ENCODE measurements at places on chromosomes 1 and 21.

- DNase-seq = no peak
Measured at GRCh38 chr1:9606948-9607347, 18.2 kb downstream of the TMEM201 start.

- DNase-seq = no peak
Measured at GRCh38 chr1:79040424-79041082, 34.0 kb upstream of the ADGRL4 start.

DNA sequence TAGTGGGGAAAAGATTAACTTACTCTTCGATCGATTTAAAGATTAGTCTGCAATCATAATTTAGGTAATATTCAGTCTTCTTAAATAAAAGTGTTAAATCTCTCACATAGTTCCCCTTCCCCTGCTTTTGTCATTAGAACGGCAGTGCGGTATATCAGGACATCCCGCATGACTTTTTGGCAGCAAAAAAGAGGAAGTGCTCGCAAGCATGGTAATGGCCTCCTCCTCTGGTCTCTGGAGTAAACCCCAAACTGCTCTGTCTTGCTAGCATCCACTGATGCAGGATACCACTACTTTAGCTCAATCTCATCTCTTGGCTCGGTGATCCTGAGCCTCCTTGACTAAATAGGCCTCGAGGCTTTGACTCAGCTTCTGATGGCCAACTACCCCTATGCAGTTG, 78.7 kb upstream of the VAV3 start:
- DNase-seq = no peak

GRCh38 chr1:179953974-179954492, 577 bp upstream of the CEP350 start:
- peak; percentile 61 for DNase-seq

DNA sequence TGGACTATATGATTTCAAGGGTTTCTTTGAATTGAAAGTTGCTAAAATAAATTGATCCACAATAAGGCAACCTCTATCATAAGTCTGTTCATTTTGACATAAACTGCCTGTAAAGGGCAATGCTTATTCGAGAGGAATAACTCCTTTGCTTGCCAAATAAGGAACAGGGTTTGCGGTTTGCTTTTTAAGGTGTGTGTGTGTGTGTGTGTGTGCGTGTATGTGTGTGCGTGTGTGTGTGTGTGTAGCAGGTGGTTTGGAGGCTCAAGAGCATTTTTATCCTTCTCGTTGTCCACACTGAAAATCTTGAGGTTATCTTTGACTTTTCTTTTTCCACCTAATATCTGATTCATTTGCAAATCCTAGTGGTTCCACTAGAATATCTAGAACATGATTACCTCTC, 13.1 kb upstream of the NGF start:
- DNase-seq = no peak

- no peak for DNase-seq
Measured at GRCh38 chr1:35558374-35559316, 1.0 kb downstream of the NCDN start.

DNA sequence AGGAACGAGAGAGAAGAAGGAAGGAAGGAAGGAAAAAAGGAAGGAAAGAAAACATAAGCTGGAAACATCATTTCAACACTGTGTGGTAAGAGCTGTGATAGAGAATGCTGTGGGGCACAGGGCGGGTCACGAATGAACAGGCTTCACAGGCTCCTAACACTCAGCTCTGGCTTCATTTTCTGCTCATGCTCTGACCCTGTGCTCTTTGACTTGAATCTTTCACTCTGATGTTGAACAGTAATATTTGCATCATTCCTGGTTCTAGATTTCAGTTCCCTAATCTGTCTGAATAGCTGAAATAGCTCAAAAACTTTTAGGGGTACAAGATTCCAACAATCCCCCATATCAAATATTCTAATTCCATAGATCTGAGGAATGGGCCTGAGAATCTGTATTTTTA, 207.3 kb downstream of the LHX8 start:
- DNase-seq = no peak

GRCh38 chr1:109892561-109893368, 17.9 kb upstream of the CSF1 start:
- DNase-seq = no peak

- no peak for DNase-seq
Measured at GRCh38 chr1:187465441-187465840, 636.7 kb downstream of the PLA2G4A start.

DNA sequence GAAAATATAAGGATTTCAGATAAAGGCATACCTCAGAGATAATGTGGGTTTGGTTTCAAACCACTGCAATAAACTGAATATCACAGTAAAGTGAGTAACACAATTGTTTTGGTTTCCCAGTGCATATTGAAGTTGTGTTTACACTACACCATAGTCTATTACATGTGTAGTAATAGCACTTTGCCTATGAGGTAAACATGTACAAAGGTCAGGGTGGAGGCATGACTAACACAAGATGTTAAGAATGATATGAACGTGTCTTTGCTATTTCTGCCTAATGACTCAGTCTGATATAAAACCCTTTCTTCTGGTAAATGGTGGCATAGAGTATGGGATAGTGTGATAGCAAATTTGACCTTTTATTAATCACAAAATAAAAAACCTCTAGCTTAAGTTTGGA, 621.5 kb upstream of the ADGRL2 start:
- no peak for DNase-seq

DNA sequence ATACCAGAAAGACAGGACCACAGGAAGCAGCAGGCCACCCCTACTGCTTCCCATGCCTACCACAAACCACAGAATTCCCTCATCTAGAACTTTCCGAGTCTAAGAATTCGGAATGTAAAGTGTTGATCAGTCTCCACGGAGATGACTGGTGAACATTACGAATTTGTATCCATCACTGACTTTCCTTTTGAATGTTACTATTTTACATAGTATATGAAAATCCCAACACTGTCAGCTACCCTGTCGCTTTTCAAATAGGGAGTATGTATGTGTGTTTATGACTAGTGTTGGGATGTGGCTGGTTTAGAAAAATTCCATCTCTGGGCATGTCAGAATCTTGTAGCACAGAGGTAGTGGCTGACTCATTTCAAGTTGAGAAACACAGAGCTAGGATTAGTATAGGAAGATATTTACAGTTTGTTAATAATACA, 118.2 kb downstream of the COQ8A start:
- no peak for DNase-seq

- DNase-seq = peak; percentile 63
Measured at GRCh38 chr1:88892357-88892877, 1.1 kb upstream of the GTF2B start.

DNA sequence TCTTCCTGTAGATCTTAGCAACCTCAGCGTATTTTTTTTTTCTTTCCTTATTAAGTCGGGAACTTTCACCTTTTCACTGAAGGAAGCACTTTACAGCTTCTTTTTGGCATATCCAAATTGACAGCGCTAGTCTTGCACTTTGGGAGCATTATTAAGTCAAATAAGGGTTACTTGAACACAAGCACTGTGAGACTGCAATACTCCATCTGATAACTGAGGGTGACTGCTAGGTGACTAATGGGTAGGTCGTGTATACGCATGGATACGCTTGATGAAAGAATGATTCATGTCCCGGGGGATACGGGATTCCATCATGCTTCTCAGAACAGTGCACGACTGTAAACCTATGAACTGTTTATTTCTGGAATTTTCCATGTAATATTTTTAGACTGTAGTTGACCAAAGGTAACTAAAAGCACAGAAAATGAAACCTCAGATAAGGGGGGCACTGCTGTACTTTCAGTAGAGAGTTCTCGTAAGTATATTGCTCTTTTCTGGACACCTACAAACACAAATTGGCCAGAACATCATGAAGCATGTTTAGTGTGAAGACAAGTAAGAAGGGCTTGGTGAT, 364.7 kb downstream of the SMYD3 start:
- no peak for DNase-seq

DNA sequence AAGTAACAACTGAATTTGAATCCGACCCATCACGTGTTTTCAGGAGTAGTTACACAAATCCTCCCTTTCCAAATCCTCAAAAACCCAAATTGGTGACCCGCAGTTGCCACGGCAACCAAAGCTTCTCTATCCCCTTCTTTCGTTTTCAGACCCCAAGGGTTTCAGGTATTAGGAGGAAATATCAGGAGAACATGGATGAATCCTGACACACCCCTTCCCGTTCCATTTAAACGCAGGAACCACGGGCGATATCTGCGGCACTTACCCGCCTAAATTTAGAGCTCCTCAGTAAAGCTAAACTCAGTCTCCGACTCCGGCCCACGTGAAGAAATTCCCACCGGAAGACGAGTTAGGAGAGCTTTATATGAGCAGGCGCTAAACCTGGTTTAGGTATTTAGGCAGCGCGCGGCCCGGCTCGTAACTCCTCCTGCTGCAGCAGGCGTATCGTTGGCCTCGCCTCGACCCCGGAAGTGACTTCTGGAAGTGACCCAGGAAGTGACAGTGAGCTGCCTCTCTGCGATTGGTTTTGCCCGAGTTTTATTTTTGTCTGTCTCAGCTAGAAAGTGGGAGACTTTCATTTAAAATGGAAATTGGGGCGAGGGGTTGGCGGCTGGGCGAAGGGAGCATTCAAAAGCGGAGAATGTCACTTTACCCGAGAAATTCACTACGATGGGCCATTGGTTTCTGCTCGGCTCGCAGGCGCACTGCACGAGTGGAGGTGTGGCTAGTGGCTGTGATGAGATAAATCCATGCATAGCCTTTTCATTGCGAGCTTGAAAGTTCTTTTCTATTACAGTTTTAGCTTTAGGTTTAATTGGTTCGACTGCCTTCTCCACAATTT, at the start of gene TAF1A:
Gene TAF1A, minus strand, starts transcription at position 472 of the 841 bp plus-strand sequence.
- peak; percentile 82 for DNase-seq

DNA sequence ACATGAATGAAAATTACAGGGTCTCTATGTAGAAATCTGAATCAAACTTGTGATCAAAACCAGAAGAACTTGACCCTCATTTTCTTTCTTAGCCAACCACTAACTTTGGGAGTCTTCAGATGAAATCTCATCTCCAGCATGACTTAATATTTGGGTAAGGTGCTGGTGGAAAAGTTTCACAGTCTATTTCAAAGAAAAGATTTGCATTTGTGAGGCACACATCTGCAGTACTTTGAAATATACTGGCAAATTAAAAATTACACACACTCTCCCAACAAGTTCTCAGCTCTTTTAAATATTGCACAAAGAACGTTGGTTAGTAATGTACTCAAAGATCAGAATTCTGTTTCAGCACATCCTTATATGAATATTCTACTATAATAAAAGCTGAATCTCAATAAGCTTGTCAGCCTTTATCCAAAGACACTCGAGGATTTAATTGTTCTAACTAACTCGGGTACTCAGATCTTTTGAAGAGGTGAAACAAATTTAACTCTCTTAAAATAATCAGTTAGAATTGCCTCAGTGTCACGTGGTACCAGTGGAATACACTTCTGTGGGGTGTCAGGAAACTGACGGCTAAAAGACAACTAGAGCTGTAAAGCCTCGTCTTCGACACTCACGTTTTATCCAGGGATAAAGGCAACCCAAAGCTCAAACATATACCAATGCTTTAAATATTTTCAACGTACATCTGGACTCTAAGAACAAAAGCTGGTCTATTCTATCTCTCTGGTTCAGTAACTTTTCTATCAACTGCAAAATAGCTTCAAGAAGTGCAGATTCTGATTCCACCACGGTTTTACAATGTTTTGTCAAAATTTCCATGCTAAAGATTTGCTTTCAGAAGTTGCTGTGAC, 19.0 kb downstream of the SAMSN1 start:
- DNase-seq = peak; percentile 53

DNA sequence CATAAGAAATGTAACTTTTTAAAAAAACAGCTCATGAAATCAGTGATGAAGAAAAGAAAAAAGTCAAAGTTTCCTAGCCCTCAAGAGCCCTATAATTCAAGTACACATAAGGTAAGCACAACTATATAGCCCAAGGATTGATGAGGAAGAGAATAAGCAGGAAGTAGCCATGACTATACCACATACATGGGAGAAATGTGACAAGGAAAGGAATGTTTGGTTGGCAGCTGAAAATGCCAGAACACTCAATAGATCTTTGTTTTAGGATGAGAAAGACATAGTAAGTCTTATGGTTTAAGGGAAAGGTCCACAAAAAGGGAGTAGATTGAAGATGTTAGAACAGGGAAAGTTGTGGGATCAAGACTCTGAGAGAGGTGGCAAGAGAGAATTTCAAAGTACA, 5.7 kb downstream of the DOCK7 start:
- DNase-seq = no peak

DNA sequence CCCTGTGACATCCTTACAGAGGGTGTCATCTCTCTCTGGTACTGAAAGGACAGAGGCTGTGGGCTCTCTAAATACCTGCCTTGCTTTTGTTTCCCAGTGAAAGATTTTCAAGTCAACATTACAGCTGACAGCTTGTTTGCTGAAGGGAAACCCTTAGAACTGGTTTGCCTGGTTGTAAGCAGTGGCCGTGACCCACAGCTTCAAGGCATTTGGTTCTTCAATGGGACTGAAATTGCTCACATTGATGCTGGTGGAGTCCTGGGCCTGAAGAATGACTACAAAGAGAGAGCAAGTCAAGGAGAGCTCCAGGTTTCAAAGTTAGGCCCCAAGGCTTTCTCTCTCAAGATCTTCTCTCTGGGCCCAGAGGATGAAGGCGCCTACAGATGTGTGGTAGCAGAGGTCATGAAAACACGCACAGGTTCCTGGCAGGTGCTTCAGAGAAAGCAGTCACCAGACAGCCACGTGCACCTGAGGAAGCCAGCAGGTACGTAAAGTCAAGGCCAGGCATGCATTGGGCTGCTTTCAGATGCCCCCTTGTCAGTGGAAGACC, 11.8 kb downstream of the CD101 start:
- DNase-seq = no peak

GRCh38 chr1:180906511-180906910, 6.2 kb upstream of the KIAA1614 start:
- DNase-seq = no peak

DNA sequence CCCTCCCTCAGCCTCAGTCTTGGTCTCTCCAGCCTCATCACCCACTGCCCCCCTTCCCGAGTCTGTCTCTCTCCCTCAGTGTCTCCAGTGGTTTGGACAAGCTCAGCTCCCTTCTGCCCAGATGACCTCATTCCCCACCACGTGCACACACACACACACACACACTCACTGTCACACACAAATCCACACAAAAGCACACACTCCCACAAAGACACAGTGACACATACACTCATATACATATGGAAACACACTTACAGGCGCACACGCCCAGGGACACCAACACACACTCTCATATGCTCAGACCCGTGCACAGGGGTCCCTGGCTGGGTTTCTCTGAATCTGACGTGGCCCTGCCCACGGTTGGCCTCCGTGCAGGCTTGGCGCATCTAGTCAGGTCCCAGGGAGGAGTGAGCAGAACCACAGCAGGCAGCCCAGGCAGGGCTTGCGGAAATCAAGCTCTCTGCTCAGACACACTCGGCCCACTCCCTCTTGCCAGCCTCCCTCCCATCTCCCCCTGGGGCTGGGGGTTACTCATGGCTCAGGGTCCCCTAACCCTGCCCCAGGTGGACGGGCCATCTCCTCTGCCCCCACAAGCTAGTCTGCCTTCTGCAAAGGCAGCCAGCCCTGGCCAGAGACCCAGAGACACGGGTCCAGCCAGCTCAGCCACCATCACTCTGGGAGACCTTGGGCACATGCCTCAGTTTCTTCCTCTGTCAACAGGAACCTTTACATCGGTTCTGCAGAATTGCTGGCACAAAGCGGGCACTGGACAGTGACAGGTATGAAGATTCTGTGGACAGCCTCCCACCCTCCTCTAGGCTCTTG, 38.5 kb upstream of the FAM131C start:
- DNase-seq = no peak
